ENCODE measurements at places on chromosomes 2 and 18.

DNA sequence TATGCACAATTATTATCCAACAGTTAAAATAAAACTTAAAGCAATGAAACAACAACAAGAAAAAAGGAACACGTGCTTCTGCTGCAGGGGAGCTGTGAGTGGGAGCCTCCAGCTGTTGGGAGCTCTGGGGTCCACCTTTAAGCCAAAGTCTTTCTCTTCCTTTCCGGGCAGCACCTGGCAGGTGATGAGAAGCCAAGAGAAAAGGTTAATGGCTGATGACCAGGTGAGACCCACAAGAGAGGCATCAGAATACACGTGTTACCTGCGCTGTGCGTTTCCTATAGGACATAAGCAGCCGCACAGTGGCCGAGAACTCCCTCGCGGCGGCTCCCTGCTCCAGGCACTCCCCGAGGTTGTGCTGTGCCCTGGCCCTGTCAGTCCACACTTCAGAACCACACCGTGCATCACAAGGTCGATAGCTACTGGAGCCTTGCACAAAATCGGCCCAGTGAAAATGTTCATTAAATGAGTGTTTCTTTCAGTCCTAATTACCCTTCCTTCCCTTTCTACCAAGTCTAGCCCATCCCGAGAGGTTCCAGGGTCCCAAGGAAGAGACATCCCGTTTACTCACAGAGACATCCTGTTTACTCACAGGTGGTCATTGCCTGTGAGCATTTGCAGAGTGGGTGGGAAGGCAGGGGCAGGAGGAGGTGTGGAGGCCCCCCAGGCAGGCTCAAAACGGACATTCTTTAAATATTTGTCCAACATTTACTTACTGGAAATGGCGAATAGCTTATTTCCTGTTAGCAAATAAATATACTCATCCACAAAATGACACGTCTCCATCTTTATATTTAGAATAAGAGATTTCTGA lies 44.9 kb upstream of the ASB18 start:
- no peak for DNase-seq

- DNase-seq: no peak
Measured at GRCh38 chr2:64686283-64686956, 32.7 kb upstream of the SERTAD2 start.

DNA sequence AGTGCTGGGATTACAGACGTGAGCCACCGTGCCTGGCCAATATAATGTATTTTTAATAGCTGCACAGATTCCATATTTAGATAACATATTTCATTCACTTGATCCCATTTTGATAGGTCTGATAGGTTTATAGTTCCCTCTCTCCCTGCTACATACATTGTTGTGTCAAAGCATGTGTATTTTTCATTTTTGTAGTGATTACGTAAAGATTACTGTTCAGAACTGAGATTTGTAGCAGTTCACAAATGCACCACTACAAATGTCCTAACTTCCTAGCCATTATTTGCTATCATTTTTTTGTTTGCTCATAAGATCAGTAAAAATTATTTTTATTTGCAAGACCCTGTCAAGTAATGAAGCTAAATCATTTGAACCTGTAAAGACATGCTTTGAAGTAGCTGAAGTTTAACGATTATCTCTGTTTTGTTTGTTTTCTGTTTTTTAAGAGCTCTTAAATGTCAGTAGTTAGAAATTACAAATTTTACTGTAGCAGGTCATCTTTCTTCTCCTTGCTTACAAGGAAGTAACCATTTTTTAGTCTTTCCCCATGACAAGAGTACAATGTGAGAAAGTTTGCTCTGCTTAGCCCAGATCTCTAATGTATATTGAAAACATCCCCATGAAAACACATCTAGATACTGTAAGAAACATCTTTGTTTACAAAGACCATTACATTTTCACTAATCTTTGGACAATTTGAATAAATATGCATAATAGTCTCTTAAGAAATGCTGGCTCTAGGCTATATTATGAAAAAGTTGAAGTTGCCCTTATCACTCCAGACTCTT lies 54.1 kb downstream of the EML4 start:
- DNase-seq: no peak

DNA sequence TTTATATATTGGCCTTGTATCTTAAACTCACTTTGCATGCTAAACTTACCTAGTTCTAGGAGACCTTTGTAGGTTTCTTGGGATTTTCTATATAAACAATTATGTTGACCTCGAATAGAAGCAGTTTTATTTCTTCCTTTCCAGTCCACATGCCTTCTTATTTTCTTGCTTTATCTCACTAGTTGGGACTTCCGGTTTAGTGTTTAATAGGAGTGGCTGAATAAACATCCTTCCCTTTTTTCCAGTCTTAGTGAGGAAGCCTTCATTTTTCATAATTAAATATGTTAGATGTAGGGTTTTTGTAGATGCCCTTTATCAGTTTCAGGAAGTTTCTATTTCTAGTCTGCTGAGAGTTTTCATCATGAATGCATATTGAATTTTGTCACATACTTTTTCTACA lies 347.3 kb upstream of the HNRNPA3 start:
- DNase-seq: no peak

DNA sequence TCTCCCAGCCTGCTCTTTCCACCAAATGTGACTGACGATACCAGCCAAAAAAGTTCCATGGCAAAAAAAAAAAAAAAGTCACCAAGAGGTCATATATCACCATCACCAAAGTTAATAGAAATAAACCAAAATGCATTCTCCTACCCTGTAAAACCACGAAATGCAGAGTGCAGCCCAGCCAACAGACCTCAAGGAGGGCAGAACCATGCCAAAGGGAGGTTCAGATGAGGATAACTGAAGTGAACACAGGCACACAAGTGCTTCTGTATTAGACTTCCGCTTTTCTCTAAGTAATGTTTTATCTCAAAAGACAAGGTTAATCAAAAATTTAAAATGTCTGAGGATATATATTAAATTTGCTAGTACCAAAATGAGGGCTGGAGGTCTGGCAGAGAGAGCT lies 5.5 kb downstream of the SERPINE2 start:
- DNase-seq: no peak

DNA sequence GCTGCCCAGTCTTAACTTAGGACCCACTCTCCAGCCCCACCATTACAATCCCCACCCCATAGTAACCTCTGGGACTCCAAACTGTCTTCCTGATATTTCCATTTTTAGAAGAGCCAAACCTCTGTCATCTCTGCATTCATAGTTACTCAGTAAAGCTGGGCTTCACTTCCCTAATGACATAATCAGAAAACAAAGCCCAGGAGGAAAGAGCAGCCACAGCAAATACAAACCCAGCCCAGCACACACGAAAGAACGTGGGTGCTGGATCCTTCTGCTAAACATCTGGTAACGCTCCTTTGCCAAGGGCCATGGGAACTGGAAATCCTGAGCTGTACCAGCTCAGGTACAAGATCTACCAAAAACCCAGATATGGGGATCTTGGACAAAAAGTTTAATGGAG lies 36.8 kb upstream of the RIOK3 start:
- DNase-seq: no peak

- no peak for DNase-seq
Measured at GRCh38 chr2:128160616-128161275, 69.7 kb downstream of the UGGT1 start.

DNA sequence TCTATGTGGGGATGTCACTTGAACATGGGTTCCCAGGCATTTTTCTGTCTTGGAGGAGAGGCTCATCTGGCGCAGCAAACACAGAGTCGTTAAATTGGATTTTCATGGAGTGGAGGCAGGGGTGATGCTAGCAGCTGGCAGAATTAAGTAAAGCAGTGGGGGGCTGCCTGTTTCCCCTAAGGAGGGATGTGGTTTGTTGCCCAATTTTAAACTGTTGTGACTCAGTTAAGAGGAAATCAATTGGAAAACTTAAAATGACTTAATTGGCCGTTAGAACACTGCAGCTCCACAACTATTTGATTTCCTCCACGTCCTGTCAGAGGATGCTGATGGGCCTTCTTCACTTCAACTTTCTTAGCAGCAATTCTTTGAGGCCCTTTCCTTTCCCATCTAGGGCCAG lies 354.1 kb upstream of the ATP5MC3 start:
- no peak for DNase-seq

DNA sequence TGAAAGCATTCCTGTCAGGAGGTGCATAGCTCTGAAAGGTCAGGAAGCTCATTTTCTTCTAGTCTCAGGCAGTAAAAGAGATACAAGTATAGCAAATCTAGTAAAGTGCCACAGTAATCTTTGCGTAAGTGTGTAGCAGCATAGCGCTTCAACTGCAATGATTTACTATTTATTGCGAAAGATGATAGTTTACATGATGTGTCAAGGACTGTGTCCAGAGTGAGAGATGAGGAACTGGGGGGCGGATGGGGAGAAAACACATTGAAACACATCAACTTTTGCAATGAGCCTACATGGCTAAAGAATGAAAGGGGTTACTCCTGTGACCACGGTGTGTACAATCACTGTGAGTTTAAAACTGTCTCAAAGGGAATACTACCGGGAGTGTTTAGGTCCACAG lies 644.4 kb downstream of the GALR1 start:
- DNase-seq: no peak

DNA sequence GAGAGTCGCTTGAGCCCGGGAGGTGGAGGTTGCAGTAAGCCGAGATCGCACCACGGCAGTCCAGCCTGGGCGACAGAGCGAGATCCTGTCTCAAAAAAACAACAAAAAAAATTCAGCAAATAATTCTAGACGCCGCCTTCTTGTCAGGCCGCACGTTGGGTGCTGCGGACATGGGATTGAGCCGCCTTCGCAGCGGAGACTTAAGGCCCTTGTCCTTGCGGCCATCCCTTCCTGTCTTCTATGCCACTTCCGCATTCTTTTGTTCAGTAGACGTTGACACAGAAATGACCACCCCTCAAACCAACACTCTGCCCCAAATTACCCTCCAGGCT lies 15.8 kb downstream of the PTPN18 start:
- no peak for DNase-seq

DNA sequence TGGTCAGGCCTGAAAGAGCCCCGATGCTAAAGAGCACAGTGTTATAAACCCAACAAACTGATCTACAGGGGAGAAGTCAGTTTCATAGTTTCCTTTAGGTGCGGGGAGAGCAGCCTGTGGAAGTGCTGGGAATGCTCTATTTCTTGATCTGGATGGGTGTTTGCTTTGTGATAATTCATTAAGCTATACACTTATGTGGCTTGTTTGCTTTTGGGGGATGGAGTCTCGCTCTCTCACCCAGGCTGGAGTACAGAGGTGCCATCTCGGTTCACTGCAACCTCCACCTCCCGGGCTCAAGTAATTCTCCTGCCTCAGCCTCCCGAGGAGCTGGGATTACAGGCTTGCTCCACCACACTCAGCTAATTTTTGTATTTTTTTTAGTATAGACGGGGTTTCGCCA lies 30.1 kb upstream of the CEP68 start:
- no peak for DNase-seq

- DNase-seq: no peak
Measured at GRCh38 chr2:226601881-226602662, 197.5 kb downstream of the IRS1 start.
